Activated T-helper 17 cell treated with anti-CD3 and anti-CD28 coated beads, Interleukin-2, amount 50 U/mL, for 72 hours (primary cell): ENCODE measurements at places on chromosomes 3 and 15. TPM values are rescaled to one million over a fixed set of nuclear protein-coding genes. Genes with fewer than 3 reads are reported as not detected.

GOLGA6A gene
- 0.11 TPM for total RNA-seq

- no peak for ATAC-seq
Observed at GRCh38 chr3:4756855-4757574, 222.2 kb upstream of the BHLHE40 start.

- no peak for ATAC-seq
Observed at GRCh38 chr3:40120806-40121205, 188.7 kb upstream of the EIF1B start.

DNA sequence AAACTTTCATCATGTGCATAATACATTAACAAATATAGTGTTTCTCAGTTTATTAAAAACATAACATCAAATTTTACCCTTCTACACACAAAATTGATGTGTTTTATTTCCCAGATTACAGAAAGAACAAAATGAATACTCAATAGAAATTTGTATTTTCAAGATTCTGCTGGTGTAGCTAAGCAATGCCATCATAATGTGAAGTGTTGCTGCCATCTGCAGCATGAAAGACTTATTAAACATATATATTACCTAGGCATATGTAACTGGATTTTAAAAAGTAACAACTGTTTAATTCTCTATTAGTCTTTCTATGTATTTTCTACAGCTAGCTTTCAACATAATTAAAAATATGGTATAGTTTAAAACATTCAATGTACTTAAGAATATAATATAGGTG, 27.5 kb downstream of the PLSCR5 start:
- ATAC-seq, result peak; percentile 38

DNA sequence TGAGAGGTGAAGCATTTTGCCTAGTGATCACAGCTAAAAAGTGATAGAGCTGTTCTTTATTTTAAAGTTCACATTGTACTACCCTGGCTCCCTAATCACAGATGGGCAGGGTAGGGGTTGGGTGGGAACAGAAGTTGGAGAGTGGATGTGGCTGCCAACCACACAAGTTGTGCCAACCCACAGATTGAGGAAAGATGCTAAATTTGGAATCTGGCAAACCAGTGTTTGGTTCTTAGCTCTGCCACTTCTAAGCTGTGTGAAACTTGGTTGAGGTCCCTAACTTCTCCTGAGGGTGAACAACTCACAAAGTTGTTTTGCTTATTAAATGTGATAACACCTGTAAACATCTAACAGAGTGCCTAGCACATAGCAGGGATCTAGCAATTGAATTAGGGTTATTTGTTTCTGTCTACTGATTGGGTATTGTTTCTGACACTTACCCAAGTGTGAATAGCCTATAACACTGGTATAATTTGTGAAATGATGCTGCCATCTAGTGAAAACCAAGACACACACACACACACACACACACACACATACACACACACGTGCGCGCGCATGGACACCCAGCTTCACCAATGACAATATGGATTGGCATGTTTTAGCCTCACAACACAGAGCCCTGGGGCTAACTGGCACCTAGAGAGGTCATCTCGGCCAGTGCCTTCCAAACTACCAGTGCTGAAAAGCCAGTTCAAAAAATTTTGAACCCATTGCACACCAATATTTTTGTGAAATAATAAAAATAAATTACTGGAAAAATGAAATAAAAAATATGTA, 25.3 kb downstream of the ADGRG7 start:
- ATAC-seq, result peak; percentile 37
